ENCODE measurements at places on chromosomes 4 and X. TPM values are rescaled to one million over a fixed set of nuclear protein-coding genes. Genes with fewer than 3 reads are reported as not detected.

TSPYL2 gene
- 27.9 TPM for total RNA-seq

CSAG1 gene
- not detected for total RNA-seq

PNMA6A gene
- total RNA-seq: 1.2 TPM

GABRG1 gene
- not detected for total RNA-seq

PSAPL1 gene
- total RNA-seq: not detected

RNF175 gene
- total RNA-seq: 0.12 TPM

ZNF630 gene
- 4.0 TPM for total RNA-seq

SSX4 gene
- not detected for total RNA-seq

SLC4A4 gene
- 18.8 TPM for total RNA-seq

TENM3 gene
- total RNA-seq: 1.9 TPM

S100G gene
- total RNA-seq: not detected

SSX4B gene
- total RNA-seq: not detected

ITIH6 gene
- not detected for total RNA-seq

Measured in lower lobe of right lung (tissue), 2 donors.